ENCODE measurements at places on chromosomes 2 and 18.

GRCh38 chr18:2952605-2953004 is 60.3 kb downstream of the LPIN2 start:
- no peak for DNase-seq

- no peak for DNase-seq
These were observed 195.8 kb downstream of the HDAC4 start for GRCh38 chr2:239204876-239205468.

GRCh38 chr2:84516234-84516986 is at the start of gene DNAH6:
Gene DNAH6, plus strand, starts transcription at chr2:84516498. Its CDS starts 1,329 bp downstream, at chr2:84517827.
- peak; percentile 95 for DNase-seq

- no peak for DNase-seq
These were observed 15.2 kb downstream of the MMADHC start for GRCh38 chr2:149572102-149572953.

DNA sequence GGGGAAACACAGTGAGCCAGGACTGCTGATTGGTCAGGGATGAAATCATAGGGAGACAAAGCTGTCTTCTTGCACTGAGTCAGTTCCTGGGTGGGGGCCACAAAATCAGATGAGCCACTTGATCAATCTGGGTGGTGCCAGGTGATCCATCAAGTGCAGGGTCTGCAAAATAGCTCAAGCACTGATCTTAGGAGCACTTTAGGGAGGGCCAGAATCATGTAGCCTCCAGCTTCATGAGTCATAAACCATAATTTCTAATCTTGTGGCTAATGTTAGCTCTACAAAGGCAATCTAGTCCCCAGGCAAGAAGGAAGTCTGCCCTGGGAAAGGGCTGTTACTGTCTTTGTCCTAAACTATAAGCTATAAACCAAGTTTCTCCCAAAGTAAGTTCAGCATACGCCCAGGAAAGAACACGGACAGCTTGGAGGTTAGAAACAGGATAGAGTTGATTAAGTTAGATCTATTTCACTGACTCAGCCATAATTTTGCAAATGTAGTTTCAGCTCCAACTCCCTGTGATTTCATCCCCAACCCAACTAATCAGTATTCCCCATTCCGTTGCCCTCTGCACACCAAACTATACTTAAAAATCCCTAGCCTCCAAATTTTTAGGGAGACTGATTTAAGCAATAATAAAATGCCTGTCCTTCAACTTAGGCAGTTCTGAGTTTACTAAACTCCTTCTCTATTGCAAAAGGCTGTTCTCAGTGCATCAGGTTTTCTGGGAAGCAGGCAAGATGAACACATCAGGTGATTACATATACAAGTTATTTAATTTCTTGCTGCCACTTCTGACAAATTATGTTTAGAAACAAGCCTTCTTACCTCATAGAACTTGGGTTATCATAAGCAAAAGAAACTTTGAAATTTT is 226.9 kb upstream of the SPOPL start:
- DNase-seq, result peak; percentile 81

GRCh38 chr2:221437056-221437455 is 135.0 kb downstream of the EPHA4 start:
- DNase-seq, result no peak

GRCh38 chr18:57025540-57025939 is 121.3 kb upstream of the BOD1L2 start:
- no peak for DNase-seq

DNA sequence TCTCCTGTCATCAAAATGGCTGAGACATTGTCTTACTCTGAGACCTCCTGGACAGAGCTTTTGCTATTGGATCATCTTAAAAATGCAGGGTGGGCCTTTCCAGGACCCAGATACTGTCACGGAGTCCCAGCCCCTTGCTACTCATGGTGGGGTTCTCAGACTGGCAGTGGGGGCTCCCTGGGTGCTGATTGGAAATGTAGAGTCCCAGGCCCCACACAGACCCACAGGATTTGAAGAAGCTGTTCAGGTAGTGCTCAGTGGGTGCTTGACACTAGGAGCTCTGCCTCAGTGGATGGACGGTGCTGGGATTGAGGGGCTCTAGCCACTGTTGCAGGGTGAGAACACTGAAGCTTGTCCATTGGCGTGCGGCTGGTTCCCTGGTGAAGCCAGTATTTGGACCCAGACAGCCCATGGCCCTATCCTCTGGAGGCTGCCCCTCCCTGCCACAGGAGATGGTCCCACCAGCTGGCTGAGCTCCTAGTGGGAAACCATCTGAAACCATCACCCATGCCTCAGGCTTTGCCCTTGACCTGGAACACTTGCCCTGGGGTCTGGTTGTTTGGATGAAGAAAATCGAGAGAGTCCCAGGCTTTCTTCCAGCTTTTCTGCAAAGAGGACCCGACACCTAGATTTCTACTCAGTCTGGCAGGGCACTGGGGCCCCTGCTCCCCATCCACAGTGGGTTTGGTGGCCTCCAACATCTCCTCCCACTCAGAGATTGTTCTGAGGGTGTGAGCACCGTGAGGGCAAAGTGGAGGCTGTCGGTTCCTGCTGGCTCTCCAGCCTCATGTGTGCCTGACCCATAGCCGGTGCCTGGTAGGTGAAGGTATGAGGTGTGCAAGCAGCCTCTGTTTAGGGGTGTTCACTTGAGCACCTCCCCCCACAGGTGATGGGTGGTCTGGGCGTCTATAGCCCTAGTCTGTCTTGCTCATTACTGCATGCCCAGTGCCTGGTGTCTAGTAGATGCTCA is 30.1 kb downstream of the MROH2A start:
- DNase-seq, result no peak

- no peak for DNase-seq
These were observed 74.7 kb upstream of the TMEM200C start for GRCh38 chr18:5969989-5970403.

DNA sequence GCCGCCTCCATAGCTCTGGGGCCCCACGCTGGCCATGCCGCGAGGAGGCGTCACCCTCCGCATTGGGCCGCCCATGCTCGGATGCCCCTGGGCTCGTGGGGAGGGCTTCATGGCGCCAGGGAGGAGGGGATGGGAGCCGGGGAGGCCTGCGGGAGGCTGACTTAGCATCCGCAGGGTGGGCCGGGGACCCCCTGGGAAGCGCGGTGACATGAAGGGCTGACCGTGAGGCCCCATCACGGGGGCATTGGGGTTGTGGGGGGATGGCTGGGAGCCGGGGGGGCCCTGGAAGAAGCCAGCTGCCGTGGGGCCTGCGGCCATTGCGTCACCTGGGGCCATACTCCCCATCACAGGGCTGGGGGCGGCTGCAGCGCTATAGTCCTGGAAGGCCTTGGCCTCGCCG is 26.0 kb upstream of the ANKRD62 start:
- DNase-seq, result no peak

DNA sequence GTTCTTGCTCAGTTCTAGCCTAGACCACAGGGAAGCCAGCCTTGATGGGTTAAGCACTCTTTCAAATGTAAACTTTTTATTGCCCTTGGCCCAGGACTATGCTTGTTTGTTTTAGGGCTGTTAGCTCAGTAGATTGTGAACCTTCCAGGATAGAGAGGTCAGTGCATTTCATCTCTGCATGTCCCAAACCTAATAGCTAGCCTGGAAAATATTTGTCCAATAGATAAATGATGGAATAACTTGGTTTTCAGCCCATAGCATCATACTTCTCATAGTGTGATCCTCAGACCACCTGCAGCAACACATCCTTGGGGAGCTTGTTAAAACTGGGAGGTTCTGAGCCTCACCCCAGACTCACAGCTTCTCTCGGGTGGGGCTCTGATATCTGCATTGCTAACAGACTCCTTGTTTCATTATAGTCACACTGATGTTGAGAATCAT is 59.8 kb downstream of the TRIB2 start:
- no peak for DNase-seq

- DNase-seq, result no peak
These were observed 209.1 kb downstream of the CMPK2 start for GRCh38 chr2:6656633-6657032.

Data from HT1080 (cell line).